Lower lobe of right lung (tissue), 2 donors: ENCODE measurements at places on chromosomes 1 and 21. TPM values are rescaled to one million over a fixed set of nuclear protein-coding genes. Genes with fewer than 3 reads are reported as not detected.

The NUAK2 gene
- total RNA-seq, result 6.8 TPM

DNA sequence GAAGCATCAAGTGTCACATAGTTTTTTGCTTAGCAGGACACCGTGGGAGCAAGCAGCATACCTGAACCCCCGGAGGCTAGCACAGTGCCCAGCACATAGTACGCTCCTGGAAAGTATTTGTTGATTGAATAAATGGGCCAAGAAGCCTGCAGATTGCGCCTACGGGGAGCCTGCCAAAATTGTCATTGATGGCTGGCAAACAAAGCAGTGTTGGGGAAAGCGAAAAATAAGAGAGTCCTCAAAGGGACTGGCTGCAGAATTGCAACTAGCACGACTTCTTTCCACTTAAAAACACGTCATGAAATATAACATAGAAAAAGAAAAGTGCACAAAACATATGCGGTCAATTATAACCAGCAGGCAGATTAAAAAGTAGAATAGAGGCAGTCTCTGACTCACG lies 125.2 kb upstream of the GALNT2 start:
- DNase-seq, result no peak

GRCh38 chr1:57976216-57976615 lies 552.4 kb upstream of the DAB1 start:
- DNase-seq, result no peak

The METTL25B gene
- 41.0 TPM for total RNA-seq

The AMY2A gene
- not detected for total RNA-seq

The CELA3A gene
- not detected for total RNA-seq

- DNase-seq, result no peak
Measured at GRCh38 chr1:117146575-117147340, 25.2 kb upstream of the TRIM45 start.

DNA sequence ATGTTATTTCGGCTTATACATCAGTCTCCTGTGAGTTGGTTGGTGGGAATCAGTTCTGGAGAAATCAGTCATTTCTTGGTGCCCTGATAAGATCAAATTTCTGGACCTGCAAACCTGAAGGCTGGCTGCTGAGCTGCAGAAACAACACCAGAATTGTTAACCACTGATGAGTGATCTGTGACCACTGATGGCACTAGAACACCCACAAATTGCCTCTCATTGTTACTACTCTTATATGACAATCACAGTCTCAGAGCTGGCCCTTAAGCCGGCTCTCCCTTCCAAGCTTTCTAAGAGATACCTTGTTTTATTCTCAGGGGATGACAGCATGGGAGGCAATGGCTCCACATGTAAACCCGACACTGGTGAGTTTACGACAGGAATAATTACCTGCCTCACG lies 1.9 kb downstream of the C1orf162 start:
- DNase-seq, result no peak

GRCh38 chr1:235657269-235657668 lies 7.7 kb upstream of the GNG4 start:
- no peak for DNase-seq

GRCh38 chr1:23376890-23377811 lies 7.5 kb upstream of the ZNF436 start:
- no peak for DNase-seq

DNA sequence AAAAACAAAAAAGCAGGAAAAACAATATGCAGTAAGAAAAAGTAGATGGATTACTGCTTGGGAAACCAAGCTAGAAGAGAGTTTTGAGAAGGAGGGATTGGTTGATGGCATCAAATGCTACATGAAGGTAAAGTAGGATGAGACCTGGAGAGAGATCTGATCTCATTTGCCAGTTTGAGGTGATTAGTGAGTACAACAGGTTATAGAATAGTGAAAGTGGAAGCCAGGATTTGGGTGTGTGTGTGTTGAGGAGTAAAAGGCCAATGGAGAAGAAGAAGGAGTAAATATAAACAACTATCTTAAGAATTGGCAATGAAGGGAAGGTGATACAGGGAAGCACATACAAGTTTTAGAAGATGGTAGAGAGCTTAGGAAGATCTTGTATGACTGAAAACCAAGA lies 76.7 kb downstream of the DISP1 start:
- no peak for DNase-seq

GRCh38 chr1:247295746-247296145 lies 35.9 kb downstream of the ZNF496 start:
- DNase-seq, result no peak

DNA sequence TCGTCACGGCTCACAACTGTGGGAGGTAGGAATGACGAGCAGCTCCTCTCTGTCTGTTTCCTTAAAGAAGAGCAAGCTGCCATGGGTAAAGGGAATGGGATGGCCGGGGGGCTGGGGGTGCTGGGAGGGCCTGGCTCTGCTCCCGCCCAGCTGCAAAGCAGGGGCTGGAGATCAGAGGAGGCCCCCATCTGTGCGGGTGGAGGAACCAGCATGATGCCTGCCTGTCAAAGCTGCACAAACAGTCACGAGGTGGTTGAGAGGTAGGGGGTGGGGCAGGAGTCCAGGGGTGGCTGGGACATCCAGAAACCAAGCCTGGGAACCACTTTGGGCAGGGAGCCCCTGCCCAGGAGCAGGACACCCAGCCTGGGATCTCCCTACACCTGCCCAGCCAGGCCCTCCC lies 12.6 kb downstream of the SLC41A1 start:
- DNase-seq, result no peak

The AUNIP gene
- not detected for total RNA-seq

- DNase-seq, result no peak
Measured at GRCh38 chr1:235960809-235961208, 94.1 kb upstream of the LYST start.

DNA sequence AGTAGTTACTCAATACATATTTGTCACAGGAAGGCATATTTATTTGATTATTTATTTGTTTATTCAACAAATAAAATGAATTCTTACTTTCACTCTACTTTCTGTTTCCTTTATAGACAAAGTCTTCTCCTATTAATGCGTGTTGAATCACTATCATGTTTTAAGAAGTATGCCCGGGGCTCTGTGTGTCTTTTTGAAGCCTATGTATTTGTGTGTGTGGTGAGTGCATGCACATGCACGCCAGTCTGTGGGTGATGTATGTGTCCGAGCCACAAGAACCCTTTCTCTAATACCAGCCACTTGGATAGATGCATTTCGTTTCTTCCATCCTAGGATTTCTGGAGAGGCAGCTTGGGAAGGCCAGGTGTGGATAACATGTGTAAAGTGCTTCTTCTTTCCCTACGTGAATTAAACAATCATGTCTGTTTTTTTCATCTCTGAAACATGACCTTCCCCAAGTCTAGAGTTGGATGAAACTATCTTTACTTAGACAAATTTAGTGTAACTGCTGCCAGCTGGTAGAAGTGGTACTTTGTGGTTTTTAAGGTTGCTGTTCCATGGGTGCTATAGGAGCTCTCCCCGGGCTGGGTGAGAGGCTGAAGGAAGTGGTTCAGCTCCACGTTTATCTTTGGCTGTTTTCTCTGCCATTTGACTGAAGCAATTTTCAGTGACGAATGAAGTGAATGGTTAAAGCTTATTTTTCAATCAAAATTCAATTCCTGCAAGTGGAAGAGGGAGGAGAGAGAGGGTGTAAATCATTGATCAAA lies 46.8 kb upstream of the PPM1J start:
- no peak for DNase-seq

- DNase-seq, result peak; percentile 93
Measured at GRCh38 chr1:41432481-41433280, 51.8 kb downstream of the EDN2 start.

The SNAPIN gene
- total RNA-seq, result 40.2 TPM
